ENCODE measurements at places on chromosomes 6 and 20.

DNA sequence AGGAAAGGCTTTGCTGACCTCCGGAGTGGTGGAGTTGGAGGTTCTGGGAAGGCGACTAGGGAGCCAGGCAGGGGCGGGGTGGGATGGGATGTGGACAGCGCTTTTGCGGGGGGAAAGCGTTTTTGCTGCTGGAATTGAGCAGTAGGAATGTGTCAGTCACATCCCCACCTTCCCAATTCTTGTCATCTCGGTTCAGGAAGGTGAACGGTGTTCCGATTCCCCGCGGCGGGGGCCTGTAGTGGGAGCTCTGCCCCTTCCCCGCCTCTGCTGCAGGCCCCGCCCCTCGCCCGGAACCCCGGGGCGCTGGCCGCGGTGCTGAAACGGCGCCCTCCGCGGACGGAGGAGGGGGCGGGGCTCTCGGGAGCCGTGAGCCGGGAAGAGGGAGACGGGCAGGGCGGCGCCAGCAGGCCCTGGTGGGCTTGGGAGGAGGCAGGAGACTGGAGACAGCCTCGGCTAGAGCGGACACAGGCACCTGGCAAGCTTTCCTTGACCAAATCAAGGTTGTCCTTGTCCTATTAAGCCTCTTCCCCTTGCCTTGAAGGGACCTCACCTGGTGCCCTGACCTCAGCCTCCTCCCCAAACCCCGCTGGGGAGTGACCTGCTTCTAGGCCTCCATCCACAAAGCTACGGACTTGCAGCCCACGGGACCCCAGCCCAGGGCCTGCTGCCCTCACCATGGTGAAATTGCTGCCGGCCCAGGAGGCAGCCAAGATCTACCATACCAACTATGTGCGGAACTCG lies at the start of gene LHFPL5:
LHFPL5 (plus strand) TSS at position 357 of the 741 bp plus-strand sequence; CDS start at position 676, 319 bp downstream.
- peak; percentile 46 for DNase-seq

- no peak for DNase-seq
These were observed 523 bp downstream of the TMEM30A start for GRCh38 chr6:75283907-75284631.

GRCh38 chr20:62377615-62378178 lies 9.2 kb upstream of the RPS21 start:
- DNase-seq: no peak

DNA sequence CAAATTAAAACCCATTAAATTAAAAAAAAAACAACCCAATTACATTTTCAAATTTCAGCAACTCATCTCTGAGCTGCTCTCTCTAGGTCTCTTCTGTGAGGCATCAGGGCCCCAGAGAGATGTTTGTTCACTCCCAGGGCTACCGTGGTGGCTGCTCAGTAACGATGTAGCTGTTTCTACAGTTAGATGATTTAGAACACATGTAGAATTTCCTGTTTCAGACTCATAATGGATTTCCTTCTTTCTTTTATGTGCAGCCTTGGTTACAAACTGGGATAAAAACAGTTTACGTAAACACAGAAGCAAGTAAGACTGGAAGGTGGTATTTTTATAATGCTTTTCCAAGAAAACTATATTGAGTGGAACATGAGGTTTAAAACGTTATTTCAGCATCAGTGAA lies 116.1 kb upstream of the CCN2 start:
- no peak for DNase-seq

GRCh38 chr6:57048577-57048976 lies 2.1 kb downstream of the KIAA1586 start:
- DNase-seq: no peak
